Amygdala (tissue), 56 donors: ENCODE measurements at places on chromosomes 11 and 22.

GRCh38 chr11:69086152-69087132 lies 37.7 kb downstream of the TPCN2 start:
- no peak for DNase-seq

DNA sequence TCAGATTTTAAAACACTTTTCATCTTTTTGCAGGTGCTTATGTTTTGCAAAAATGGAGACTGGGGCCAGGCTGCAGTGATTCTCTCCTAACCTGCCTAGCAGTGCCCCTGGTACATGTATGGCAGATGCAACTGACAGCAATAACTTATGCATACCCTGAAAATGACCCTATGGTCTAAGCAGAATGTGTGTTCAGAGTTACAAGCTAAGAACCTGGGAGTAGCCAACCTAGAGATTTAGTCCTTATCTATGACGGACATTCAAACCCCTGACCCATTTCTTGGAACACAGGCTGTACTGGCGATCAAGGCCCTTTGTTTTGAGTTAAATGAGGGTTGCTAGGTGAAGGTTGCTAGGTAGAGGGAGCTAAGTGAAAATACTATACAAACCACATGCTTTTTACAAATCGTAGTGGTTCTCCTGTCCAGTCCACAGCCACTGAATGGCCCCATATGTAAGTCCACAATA lies 184.9 kb upstream of the SESN3 start:
- no peak for DNase-seq

DNA sequence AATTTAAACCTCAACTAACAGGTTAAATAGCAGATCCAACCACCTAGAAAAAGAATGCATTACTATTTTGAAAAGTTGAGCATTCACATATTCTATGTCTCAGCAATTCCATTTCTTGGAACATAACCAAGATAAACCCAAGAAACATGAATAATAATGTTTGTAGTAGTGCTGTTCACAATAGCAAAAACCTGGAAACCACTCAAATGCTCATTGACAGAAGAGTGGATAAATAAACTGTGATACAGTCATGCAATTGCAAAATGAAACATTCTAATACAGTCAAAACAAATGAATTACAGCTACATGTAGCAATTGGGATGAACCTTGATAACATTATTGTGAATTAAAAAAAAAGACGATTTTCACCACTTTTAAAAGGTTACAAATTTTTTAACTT lies 162.8 kb upstream of the TMEM45B start:
- no peak for DNase-seq

DNA sequence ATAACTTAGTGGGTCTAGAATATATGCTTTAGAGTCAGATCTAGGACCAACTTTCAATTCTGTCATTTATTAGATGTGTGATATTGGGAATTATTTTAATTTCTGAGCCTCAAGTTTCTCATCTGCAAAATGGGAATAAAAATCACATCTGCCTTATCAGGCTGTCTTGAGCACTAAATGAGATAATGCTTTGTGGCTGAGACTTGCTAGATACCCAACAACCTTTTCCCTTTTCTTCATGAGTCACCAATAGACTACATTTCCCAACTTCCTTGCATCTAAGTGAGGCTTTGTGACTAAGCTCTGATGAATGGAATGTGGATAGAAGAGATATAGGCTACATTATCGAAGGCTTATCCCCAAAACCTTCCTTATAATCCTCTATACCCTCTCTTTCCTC lies 220.7 kb upstream of the SESN3 start:
- DNase-seq, result no peak

GRCh38 chr11:28517621-28518020 lies 409.4 kb downstream of the METTL15 start:
- DNase-seq, result no peak

GRCh38 chr22:33811686-33812085 lies 108.6 kb downstream of the LARGE1 start:
- no peak for DNase-seq

- no peak for DNase-seq
Measured at GRCh38 chr11:133318221-133318620, 214.1 kb downstream of the OPCML start.
